Cerebellar nuclear complex (tissue), 1 donor: ENCODE measurements at places on chromosomes 2 and 18.

DNA sequence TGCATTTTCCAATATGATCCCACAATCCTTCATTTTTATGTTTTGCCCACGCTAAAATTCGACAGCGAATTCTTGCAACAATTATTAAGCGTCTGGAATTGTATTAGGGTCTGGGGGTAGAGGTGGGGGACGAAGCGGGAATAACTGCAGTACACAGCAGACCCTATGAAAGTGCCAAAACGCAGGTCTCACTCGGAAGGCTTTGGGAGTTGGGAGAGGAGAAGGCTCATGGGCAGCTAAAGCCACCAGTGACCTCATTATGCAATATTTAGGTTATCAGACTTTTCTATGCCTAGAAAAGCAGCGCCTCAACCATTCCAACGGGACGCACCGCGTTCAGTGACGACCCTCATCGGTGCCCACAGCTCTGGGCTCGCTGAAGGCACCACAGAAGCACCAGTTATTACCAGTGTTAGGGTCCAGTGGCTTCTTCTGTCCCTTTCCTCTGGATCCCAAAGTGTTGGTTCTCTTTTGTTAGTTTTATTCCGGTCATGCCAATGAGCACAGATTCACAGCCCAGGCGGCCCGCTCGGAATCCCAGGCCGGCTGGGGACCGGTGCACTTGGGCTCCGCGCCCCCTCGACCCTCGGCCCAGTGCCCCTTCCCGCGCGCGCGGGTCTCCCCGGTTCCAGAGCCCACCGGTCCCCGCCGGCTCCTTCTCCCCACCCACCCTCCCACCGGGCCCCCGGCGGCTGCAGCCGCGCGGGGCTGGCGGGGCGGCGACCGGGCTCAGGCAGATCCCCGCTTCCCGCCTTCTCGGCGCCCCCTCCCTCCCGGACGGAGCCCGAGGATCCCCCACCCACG, 737 bp upstream of the MAPK4 start:
- no peak for DNase-seq

DNA sequence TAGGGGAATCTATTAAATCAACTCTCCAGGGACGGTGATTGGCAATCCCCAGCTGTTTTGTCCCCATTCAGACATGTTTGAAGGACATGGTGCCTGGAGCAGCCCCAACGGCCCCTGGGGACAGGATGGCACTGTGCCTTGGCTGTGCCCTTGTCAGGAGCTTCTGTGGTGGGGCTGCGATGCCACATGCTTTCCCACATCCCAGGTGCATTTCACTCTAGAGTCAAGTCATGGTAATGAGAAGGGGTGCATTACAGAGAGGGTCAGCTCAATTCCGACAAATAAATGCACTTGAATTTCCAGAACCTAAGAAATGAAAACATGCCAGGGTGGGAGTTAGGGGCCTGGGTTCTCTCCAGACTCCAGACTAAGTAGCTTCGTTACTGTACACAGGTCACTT, 289.4 kb upstream of the PXDN start:
- no peak for DNase-seq

DNA sequence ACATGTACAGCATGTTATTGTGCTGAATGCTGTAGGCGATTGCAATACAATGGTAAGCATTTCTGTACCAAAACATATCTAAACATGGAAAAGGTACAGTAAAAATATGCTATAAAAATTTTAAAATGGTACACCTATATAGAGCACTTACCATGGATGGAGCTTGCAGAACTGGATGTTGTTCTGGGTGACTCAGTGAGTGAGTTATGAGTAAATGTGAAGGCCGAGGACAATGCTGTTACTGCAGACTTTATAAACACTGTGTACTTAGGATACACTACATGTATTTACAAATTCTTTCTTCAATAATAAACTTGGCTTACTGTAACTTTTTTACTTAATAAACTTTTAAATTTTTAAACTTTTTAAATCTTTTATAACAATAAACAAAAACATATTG, 473.4 kb upstream of the UBE2E3 start:
- DNase-seq: no peak

GRCh38 chr2:98188351-98189046, 101.5 kb downstream of the VWA3B start:
- DNase-seq: no peak

GRCh38 chr2:69770193-69770702, 28.3 kb downstream of the ANXA4 start:
- DNase-seq: no peak
